ENCODE measurements at places on chromosomes 7 and 10.

GRCh38 chr7:140276001-140276400 is 99.2 kb upstream of the KDM7A start:
- DNase-seq: no peak

- no peak for DNase-seq
These were observed 285.6 kb downstream of the PRPF18 start for GRCh38 chr10:13872411-13872810.

DNA sequence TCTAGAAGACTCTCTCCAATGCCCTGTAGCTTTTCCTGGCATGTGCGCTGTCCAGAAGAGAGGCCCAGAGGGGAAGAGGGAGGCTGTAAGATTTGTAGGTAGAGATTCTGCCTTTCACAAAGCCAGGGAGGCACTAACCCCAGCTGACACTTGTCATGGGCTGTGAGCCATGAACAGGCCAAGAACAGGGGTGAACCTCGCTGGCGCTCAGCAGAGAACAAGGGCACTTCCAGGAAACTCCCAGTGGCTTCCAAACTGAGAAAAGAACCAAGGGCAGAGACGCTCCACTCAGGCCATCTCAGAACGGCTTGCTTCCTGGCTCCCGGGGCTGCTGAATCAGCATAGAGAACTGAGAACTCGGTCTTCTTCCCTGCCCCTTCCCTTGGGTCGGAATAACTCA is 257.8 kb upstream of the ZNF32 start:
- DNase-seq: no peak

DNA sequence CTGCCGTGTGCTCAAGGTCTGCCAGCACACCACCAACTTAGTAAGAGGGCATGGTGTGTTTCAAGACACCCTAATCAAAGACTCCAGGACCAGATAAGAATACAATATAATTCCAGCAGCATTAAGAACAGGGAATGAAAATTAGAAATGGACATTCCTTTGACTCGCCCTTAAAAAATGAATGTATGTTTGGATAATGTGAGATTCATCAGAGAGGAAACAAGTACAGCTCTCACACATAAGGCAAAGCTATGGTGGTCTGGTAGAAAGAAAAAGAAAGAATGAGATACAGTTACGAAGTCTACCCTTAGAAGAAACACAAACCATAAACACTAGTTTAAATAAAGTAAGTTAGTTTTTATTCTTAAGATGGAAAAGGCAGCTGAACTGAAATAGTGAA is 174.8 kb upstream of the ANK3 start:
- no peak for DNase-seq

GRCh38 chr7:106813705-106814305 is 51.3 kb upstream of the PIK3CG start:
- no peak for DNase-seq

- peak; percentile 38 for DNase-seq
These were observed 53.7 kb upstream of the MTPN start for GRCh38 chr7:136030867-136031318.

DNA sequence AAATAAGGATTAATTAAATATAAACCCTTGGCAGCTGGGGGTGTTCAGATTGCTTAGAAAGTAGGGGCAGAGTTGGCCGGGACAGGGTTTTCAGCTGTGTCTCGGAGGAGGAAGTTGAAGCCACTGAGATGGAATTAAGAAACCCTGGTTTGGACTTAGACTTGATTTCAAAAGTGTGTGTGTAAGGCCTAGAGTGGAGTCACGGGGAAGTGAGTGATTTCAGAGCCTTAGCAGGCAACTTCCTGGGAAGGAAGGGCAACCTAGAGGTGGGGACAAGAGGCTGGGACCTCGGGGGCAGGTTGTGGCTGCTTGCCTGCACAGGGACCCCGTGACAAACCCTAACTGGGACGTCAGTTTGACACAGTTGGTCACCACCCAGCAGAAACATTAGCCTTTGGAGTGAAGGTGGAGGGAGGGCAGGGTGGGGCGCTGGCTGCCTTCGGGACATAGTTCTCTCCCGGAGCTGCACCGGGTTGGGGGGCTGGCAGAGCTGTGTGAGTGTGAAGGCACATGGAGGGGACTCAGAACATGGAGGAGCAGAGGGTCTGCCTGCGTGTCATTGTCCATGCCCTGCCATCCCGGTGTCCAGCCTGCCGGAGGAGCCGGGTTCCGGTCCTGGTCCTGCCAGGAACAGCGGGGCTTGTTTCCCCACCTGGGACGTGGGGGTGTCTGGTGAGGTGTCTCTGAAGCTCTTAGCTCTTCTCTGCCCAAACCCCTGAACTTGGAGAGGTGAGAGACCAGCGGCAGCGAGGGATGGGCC is 1.8 kb downstream of the BRI3 start:
- DNase-seq: no peak

- DNase-seq: no peak
These were observed 342.3 kb upstream of the SEMA3D start for GRCh38 chr7:85529201-85529600.

DNA sequence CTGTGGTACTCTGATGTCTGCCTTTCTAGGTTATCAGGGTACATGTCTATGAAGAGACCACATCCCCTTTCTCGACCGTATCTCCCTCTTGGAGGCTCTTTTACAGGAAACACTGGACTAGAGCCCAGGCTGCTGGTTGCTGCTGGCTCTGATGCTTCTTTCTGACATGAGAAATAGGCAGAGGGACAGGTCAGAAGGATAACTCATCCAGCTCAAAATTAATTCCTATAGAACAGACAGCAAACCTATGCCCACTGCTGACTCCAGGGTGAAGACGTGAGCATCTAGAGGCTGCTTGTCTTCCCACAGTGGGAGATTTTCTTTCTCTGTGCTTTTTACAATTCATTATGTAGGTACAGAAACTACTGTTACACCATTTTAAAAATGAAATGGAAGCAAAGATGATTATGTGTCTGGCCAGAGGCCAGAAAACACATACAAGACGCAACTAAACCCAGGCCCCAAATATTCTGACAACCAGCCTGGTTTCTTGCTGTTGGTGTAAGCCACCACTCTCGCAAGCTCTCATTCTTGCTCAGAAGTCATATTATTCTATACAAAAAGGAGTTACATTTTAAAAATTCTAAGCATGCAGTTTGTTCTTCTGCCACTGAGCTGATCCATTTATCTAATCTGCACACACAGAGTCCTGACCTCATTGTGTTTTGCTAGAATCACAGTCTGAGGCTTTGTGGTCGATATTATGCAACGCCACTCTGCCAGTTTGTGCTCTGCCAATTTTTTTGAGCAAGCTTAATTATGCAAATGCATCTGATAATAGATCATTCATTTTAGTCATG is 424.3 kb downstream of the KIF20B start:
- DNase-seq: no peak

GRCh38 chr10:127405221-127405620 is 143.9 kb upstream of the NPS start:
- no peak for DNase-seq

- DNase-seq: no peak
These were observed 215.7 kb upstream of the CDC14C start for GRCh38 chr7:48708635-48709034.

DNA sequence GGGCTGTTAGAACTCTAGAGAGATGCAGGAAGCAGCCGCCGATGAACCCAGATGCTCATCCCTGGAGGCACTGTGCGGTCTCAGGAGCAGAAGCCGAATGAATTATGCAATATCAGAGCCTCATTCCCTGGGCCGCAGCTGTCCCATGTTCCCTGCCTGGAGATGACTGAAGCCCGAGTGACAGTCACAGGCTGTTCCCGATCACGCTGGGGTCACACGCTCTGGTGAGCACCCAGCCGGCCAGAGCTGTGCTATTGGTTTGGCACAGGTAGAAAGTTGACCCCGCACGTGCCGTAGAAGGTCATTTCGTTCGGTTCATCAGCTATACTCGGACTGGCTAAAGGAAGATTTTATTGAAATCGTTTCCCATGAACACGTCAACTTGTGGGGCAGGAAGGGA is 140.5 kb upstream of the SH2B2 start:
- DNase-seq: no peak

- no peak for DNase-seq
These were observed 82.7 kb upstream of the KMT2E start for GRCh38 chr7:104931181-104931781.

DNA sequence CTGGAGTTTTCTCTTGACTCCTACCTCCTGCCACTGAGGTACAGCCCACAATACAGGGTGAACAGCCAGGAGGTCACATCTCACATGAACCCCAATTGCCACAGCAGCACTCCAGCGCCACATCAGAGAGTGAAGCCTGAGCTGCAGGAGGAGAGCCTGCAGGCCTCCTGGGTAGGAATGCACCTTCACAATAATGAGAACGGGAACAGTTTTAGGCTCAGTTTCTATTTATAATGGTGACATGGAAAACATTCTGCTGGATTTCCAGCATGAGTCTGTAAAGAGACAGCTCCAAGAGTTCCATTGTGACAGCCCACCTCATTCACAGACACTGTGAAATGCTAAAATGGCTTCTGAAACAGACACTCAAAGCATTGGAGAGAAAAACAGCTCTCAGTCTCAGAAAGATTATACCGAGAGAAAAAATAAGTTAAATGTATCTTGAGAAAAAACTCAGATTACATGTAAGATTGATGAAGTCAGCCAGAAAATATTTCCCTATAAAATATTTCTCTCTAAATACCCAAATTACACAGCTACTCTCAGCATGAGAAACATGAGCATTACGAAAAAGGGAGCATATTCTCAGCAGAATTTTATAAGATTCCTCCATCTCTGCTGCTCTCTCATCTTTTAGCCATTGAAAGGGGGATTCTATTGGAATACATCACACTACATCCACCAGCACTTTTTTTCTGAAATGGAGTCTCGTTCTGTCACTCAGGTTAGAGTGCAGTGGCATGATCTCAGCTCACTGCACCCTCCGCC is 11.3 kb downstream of the ZNF680 start:
- no peak for DNase-seq

Measured in stimulated activated CD4-positive, alpha-beta T cell treated with anti-CD3 and anti-CD28 coated beads, Interleukin-15, amount 100 ng/mL, for 24 hours (primary cell).